ENCODE measurements at places on chromosomes 6 and 20.

DNA sequence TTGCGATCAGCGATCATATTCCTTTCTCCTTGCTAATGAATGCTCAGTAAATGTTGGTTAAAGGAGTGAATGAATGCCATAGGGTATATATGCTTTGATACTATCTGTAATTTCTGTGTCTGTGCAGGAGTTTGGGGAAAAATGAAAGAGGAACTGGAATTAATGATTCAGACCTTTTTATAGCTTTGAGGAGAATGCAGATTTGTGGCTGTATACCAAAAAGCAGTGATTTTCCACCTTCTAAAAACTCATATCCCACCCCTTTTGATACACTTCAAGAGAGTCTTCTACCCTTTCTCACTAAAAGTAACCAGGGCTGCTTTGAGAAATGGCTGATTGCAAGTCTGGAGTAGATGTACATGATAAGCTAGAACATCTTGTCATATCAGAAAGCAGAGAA lies 26.6 kb upstream of the SUMO4 start:
- no peak for DNase-seq

- DNase-seq = no peak
These were observed 40.7 kb upstream of the DDR1 start for GRCh38 chr6:30843611-30843998.

- DNase-seq = no peak
These were observed 18.7 kb downstream of the HCK start for GRCh38 chr20:32070690-32071213.

DNA sequence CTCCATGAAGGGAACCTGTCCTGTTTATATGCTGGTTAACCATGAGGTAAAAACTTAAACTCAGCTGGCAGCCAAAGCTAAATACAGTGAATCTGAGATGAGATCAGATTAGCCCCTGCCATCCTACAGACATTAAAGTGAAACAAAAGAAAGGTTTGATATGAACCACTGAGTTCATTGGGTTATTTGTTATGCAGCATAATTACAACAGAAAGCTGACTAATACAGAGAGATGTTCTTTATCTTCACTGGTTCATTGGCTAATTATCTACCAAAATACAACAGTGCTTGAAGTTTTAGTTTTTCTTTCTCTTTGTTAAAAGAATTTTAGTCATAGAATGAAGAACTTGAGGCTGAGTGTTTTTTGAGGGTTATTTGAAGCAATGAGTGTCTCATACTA lies 307.6 kb upstream of the FERMT1 start:
- DNase-seq = no peak

GRCh38 chr6:144696610-144697368 lies 411.7 kb downstream of the UTRN start:
- DNase-seq = peak; percentile 67

DNA sequence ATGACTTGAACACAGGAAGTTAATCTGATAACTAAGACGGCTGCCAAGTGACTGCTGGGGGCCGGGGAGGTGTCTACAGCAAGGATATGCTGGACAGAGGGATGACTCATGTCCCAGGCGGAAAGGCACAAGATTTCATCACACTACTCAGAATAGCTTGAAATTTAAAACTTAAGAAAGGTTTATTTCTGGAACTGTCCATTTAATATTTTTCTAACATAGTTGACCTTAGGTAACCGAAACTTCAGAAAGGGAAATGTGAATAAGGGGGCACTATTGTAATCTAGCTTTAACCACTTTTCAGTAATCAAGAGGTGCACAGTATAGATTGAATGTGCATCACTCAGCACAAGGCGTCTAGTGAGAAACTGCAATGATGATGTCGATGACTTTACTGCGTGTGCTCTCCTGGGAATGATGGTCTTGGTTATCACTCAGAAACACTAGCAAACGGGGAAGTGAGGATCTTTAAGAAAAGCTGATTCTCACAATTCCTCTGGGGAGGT lies 171.5 kb downstream of the QKI start:
- DNase-seq = no peak

DNA sequence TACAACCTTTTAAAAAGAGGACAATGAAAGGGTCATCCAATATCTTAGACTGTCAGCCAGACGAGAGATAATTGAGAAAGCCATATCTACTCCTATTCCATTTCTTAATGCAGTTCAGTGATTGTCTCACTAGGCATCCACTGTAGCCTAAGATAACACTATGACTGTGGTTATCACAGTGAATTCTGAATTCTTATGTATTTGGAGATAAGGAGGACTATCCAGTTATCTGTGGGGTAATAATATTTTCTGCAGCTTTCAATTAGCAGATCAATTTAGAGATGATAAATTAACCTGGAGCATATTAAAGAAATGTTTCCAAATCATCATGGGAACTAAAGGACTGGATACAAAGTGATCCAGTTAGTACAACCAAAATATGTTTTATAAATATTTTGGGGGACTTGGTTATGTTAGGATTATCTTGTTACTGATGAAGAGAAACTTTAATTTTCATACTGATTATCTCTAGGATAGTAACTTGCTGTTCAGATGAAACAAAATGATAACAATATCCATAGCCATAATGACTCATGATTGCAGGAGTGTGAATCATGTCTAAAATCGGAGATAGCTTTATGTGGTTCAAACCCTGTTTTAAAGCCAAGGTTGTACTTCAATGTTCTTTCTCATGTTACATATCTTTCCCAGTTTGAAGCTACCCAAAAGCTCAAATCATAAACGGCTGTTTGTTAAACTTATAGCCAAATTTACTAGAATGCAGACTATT lies 1152.0 kb downstream of the HACE1 start:
- no peak for DNase-seq

GRCh38 chr6:135043364-135043763 lies 11.3 kb downstream of the HBS1L start:
- no peak for DNase-seq
